ENCODE measurements at places on chromosomes 1 and 21. TPM values are rescaled to one million over a fixed set of nuclear protein-coding genes. Genes with fewer than 3 reads are reported as not detected.
A peak's percentile ranks its signal among the peaks of the same experiment; 100 is the strongest.

GRCh38 chr21:14116080-14116481 is 94.7 kb downstream of the LIPI start:
- DNase-seq = no peak

- DNase-seq = peak; percentile 93
Observed at GRCh38 chr1:22039594-22040285, 12.8 kb upstream of the CDC42 start.

DNA sequence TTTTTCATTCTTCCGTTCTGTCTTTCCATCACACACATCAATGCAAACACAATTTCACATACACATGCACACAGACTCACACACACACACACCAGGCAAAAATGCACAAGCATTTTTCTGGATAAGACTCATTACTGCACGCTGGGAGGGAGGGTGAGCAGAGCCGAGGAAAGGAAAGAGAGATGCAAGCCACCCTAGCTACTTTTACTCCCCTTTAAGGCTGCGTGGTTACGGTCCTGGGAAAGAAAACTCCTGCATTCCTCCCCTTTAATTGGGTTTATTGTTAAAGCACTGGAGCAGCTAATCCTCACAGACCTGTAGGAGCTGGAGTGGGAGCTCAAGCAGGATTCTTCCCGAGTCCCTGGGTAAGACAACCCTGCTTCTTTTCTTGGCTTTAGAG is at the start of gene CAMK1G:
CAMK1G (plus strand) TSS at position 307 of the 400 bp plus-strand sequence. CDS start 11,270 bp downstream, outside the sequence.
- no peak for DNase-seq

DNA sequence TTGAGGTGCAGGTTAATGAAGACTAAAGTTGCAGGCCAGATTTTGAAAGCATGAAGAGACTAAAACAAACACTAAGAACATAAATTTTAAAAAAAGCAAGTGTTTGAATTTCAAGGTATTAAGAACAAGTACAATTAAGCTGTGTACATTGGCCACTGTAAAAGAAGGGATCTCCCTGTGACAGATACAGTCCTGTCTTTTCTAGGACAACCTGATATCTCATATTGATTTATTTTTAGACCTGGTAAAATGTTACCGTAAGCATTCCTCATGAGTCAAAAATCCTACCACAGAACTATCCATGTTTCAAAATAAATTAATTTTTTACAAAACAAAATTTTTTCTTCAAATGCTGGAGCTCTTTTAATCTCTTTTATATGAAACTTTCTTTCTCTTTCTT is 39.4 kb downstream of the SLC22A15 start:
- DNase-seq = no peak

CLCA2 gene
- total RNA-seq = not detected

GRCh38 chr1:116496898-116497297 is 73.9 kb downstream of the CD58 start:
- no peak for DNase-seq

GBP1 gene
- total RNA-seq = 58.9 TPM

GRCh38 chr1:21547876-21548275 is 38.7 kb downstream of the ALPL start:
- no peak for DNase-seq

GRCh38 chr1:244952280-244952933 is 88.1 kb upstream of the HNRNPU start:
- DNase-seq = no peak

DNA sequence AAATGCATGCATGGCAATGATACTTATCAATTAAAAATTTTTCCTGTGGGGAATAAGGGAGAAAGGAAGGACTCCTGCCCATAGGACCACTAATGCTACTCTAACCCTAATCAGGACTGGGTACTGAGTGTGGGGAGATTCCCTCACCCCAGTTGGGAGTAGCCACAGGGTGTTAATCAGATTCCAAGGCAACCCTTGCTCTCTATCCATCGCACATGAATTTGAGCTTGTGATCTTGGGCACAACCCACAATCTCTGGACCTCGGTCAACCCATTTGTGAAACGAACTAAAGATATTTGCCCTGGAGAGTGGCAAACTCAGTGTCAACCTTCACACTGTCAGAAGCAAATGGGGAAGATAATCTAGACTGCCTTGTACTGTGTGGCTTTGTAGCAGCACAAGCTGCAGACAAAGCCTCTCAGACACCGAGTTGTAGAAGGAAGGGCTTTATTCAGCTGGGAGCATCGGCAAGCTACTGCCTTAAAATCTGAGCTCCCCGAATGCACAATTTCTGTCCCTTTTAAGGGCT is 69.5 kb downstream of the SERINC2 start:
- no peak for DNase-seq

DNA sequence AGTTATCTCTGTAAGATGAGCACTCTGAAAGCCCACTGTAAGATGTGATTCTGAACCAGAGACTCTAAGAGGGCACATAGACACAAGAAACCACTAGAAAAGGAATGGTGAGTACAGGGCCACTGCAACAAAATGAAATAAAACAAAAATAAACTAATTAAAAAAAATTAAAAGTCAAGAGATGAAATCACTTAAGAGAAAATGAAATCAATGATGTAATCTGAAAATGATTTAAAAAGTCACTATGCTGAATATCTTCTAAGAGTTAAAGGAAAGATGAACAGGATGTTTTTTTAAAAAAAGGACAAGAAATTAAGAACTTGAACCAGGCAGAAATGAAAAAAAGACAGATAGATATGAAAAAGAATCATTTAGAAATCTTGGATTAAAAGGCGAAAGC is 110.6 kb upstream of the OLIG2 start:
- DNase-seq = no peak

MYBPH gene
- not detected for total RNA-seq

SAMD13 gene
- 1.7 TPM for total RNA-seq

DNA sequence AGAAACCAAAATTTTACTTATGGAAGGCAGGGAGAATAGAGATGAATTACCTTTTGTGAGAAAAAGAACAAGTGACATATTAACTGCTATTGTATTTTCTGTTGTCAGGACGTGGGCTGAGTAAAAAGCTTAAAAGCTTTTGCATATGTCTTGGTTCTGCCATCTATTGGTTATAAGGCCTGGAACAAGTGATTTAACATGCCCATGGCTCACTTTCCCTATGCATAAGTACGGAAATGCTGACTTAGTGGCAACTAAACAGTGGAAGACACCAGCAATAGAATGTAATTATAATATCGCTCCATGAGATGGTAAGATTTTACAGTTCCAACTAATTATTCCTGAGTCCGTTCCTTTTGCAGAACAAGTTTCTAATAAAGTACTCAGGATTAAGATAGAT is 6.7 kb upstream of the CTSS start:
- DNase-seq = no peak

GRCh38 chr1:151325646-151326429 is 1.4 kb downstream of the PI4KB start:
- no peak for DNase-seq

CREB3L4 gene
- total RNA-seq = 13.7 TPM

DNA sequence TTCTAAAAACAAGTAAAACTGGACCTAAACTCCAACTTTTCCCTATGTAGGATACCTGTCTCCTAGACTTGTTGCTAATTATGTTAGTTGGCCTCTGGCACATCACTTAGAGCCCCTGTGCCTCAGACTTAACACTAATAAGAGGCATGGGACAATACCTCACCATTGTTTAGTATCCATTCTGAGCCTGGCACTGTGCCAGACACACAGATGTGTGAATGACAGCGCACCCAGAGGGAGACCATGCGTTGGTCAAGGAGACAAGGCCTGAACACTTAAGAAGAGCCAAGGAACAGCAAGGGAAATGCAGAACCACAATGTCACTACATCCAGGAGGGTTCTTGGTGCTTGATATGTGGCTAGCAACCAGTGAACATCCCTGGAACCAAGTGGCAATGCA is 189.1 kb downstream of the FGGY start:
- DNase-seq = no peak

- DNase-seq = no peak
Observed at GRCh38 chr1:81660286-81660685, 140.4 kb upstream of the ADGRL2 start.

DNA sequence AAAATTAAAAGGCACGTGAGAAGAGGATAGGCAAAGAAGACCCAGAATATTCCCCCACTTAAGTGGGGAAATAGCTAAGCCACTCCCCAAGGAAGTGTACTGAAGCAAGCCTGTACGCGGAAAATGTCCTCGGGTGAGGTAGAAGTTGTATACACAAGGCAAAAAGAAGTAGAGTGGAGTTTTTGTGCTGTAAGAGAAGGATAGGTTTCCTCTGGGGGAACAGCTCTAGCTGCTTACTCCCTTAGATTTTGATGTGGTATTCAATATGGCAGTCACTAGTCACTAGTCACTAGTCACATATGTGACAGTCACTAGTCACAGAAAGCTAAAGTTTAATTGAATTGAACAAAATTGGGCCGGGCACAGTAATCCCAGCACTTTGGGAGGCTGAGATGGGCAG is 7.6 kb downstream of the TXNIP start:
- no peak for DNase-seq

- no peak for DNase-seq
Observed at GRCh38 chr1:192889082-192889481, 80.2 kb downstream of the RGS2 start.

GRCh38 chr1:215617979-215618378 is 50.9 kb downstream of the KCTD3 start:
- DNase-seq = no peak

DNA sequence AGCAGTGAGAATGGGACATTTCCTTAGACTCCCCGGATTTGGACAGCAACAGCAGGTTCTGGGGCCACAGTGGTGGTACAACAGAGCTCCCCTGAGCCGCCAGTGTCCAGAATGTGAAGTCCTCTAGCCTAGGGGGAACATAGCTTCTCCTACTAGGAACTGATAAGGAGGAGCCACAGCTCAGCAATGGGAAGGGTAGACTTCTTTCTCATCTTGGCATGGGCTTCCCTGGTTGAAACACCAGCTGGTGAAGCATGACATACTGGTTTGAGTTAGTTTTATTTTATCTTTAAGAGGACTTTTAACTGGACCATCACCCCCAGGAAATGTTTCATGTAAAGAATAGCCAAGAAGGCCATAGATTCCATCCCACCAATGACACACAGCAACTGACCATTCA is 68.4 kb downstream of the KCNJ15 start:
- no peak for DNase-seq

SPATA6 gene
- 3.4 TPM for total RNA-seq

GRCh38 chr1:243496187-243496646 is 240.4 kb downstream of the SDCCAG8 start:
- DNase-seq = no peak

AADACL4 gene
- total RNA-seq = not detected

GRCh38 chr1:78068681-78069283 is 23.0 kb downstream of the GIPC2 start:
- no peak for DNase-seq

DNA sequence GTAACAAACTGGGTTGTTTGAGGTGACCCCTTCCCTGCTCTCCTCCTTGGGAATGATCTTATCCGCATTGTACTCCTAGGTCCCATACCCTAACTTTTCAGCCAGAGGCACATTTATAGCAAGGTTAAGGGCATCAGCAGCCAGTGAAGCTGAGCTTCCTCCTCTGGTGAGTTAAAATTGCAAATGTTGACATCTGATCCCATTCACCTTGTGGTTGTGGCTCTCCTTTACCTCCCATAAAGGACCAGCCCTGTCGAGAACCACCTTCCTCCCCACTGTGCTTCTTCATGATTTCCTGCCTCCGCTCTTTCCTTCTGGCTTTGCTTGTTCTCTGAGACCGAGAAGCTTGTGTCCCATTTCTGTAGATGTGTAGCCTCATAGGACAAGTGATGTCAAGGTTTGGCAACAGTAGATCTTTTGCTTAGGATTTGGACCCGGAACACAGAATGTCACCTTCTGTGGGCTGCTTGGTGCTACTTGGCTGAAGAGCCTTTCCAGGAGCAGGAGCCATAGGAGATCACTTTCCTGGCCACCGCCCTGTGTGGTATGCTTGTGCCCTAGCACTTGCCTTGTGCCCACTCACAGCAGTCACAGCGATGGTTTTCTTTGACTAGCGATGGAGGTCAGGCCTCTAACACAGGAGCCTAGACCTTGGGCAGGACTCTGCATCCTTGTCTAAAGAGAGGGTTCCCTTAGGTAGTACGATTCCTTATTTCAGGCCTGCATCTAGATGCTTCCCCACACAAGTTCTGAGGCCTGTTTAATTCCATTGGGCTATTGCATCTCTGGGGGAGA is 18.8 kb downstream of the SZRD1 start:
- no peak for DNase-seq

XKR8 gene
- 8.7 TPM for total RNA-seq

GPR161 gene
- 4.5 TPM for total RNA-seq

GRCh38 chr1:235108185-235108593 is 20.4 kb downstream of the TOMM20 start:
- no peak for DNase-seq

- no peak for DNase-seq
Observed at GRCh38 chr1:65206836-65207235, 58.8 kb downstream of the AK4 start.

PER3 gene
- 1.3 TPM for total RNA-seq

ERVH48-1 gene
- 0.31 TPM for total RNA-seq

DNA sequence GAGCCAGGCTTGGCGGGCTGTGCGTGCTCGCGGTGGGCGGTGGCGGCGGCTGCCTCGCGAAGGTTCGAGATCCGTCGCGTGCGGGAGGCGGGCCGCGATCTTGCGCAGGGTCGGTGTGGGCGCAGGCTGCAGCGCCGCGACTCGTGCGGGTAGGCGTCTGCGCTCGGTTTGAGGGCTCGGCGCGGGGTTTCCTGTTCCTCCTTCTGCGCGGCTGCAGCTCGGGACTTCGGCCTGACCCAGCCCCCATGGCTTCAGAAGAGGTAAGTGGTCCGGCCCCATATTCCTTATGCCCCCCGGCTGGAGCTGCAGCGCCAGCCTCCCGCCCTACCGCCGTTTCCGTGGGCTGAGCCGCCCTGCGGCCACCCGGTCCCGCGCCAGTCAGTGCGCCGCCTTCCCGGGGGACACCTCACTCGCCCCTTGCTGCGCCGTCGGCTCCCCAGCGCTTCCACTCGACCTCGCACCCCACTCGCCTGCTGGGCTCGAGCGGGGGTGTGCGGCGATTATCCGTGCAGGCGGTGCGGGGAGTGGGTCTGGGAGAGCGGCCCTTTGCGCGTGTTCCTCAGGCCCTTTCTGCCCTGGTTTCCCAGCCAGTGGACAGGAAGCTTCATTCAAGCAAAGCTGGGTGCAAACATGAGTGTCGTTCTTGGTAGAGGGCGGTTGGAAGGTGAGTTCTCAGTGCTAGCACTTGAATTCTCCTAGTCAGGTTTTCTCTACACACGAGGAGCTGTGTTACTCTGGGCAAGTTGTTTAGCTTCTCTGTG is at the start of gene CACYBP:
CACYBP (plus strand) TSS at position 12 of the 761 bp plus-strand sequence; CDS start at position 246, 234 bp downstream.
- DNase-seq = peak; percentile 47

DNA sequence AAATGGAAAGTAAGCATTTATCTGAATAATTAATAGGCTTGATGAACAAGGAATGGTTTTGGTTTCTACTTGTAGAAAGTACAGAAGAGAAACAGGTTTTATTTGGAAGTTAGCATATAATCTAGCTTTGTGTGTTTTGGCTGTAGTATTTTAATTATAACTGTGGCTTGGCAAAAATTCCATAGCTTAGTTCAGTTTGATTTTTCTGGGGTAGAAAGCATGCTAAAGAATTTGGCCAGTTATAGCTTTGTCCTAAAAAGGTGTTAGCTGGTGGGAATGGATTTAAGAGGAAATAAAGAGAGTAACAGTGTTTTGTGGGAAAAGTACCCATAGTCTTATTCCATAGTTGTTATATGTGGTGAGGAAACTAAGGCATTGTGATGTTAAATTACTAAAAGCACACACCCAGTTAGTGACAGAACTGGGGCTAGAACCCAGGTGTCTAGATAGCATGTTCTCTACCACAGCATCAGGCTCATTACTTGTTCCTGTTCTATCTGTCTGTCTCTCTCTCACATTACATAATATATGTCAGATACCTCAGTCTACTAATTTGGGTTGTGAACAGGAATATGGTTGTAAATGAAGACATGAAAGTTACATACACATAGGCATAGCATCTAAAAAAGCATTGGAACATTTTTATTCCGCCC is 55.0 kb downstream of the MPZL1 start:
- no peak for DNase-seq

Measured in activated T-cell treated with anti-CD3 and anti-CD28 coated beads, Interleukin-2, amount 50 U/mL, for 72 hours (primary cell).